ENCODE measurements at places on chromosomes 11 and 22.

DNA sequence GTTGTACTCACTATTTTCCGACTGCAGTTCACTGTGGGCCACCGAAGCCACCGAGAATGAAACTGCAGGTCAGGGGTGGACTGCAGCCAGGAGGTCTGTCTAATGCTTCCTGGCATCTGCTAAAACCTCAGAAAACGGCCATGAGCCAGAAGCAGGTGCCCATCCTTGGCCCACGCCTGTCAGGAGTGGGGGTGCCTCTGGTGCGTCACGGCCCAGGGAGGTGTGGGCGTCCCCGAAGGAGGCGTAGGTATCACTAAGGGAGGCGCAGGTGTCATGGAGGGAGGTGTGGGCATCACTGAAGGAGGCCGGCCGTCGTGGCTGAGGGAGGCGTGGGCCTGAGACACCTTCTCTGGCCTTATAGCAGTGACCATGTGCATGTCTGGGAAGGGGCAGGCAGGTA lies 456.2 kb downstream of the TBC1D22A start:
- DNase-seq, result no peak

GRCh38 chr11:123484448-123484847 lies 54.4 kb downstream of the GRAMD1B start:
- no peak for DNase-seq

- no peak for DNase-seq
These were observed 15.9 kb downstream of the CRELD2 start for GRCh38 chr22:49934160-49934890.

GRCh38 chr11:12815931-12816494 lies 141.8 kb downstream of the TEAD1 start:
- DNase-seq, result no peak
